ENCODE measurements at places on chromosomes 16 and 17. TPM values are rescaled to one million over a fixed set of nuclear protein-coding genes. Genes with fewer than 3 reads are reported as not detected.
A peak's percentile ranks its signal among the peaks of the same experiment; 100 is the strongest.

DNA sequence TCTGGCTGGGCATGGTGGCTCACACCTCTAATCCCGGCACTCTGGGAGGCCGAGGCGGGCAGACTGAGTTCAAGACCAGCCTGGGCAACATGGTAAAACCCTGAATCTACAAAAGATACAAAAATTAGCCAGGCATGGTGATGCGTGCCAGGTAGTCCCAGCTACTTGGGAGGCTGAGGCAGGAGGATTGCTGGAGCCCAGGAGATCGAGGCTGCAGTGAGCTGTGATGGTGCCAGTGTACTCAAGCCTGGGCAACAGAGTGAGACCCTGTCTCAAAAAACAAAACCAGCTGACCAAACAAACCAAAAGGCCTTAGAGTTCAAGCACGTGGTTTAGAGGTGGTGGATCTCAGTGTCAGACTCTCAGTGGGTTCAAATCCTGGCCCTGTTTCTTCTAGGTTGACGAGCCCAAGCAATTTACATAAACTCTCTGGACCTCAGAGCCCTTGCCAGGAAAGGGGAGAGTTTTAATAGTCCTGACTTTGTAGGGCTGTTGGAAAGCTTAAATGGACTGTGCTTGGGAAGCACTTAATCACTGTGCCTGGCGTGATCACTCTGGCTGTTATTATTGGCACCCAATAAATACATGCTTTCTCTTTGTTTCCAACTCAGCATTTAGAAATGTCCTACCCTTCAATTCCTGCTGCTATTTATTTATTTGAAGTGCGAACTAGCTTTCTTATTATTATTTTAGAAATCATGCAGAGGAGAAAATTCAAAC lies 44.7 kb downstream of the ABCC1 start:
- H3K4me1 ChIP-seq, result peaks cover 28% of the 10 kb centered on the region
- no peaks in the 10 kb centered on the region for H3K27me3 ChIP-seq
- no peak for DNase-seq

DNA sequence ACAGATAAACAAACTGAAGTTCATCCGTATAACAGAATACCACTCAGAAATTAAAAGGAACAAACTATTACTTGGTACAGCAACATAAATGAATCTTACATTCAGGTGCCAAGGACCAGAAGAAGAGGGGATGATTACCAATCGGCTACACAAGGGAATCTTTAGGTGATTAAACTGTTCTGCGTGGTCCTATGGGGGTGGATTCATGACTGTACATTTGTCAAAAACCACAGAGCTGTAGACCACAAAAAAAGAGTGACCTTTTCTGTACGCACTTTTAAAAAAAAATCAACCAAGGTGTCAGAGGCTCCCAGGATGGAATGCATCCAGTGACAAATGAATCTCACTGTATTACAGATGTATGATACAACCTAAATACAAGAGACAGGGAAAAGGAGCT lies 110.8 kb downstream of the CDYL2 start:
- peaks cover 6% of the 10 kb centered on the region for H3K4me1 ChIP-seq
- H3K27me3 ChIP-seq, result no peaks in the 10 kb centered on the region
- H3K27ac ChIP-seq, result no peak overlapping the region

DNA sequence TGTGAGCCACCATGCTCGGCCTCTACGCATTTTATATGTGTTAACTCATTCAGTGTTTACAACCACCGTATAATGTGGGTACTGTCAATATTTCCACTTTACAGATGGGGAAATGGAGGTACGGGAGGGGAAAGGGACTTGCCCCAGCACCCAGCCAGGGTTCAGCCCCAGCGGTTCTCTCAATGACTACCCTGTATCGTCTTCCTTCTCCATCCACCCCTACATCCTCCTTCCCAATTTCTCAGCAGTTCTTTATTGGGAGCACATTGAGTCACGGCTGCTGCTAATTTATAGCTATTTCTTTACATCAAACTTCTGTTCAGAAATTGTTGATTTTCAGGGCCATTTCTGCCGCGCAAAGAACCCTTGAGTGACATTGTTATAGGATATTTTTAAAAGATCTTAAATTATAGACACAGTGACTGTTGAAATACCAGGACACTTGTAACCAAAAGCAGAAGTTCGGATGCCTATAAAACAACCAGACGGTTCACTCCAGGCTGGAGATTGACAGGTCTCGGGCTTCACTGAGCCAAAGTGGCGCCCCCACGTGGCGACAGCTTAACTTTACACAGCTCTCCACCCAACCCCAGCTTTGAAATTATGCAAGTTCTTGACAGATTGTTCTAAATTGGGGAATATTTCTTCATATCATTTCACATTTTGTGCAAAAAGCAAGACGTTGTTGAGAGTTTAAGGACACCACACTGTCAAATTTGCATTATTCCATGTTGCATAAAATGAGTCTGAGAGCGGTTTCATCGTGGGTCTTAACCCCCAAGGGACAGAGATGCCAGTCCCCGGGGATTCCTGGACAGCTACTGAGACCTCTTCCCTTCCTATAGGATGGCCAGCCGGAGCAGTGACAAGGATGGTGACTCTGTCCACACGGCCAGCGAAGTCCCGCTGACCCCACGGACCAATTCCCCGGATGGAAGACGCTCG lies 11.8 kb downstream of the SYT17 start:
- H3K36me3 ChIP-seq, result no peaks in the 10 kb centered on the region
- DNase-seq, result peak; percentile 61
- H3K4me1 ChIP-seq, result peaks cover 9% of the 10 kb centered on the region
- no peaks in the 10 kb centered on the region for H3K27me3 ChIP-seq

The MT1M gene
- total RNA-seq, result 112 TPM

The SPATA32 gene
- total RNA-seq, result not detected

GRCh38 chr16:14132696-14133048 lies 61.6 kb downstream of the MRTFB start:
- no peaks in the 10 kb centered on the region for H3K27me3 ChIP-seq
- H3K4me3 ChIP-seq, result no peak overlapping the region
- DNase-seq, result no peak
- no peaks in the 10 kb centered on the region for H3K36me3 ChIP-seq
- H3K4me1 ChIP-seq, result peaks cover 15% of the 10 kb centered on the region
- no peak overlapping the region for H3K27ac ChIP-seq

DNA sequence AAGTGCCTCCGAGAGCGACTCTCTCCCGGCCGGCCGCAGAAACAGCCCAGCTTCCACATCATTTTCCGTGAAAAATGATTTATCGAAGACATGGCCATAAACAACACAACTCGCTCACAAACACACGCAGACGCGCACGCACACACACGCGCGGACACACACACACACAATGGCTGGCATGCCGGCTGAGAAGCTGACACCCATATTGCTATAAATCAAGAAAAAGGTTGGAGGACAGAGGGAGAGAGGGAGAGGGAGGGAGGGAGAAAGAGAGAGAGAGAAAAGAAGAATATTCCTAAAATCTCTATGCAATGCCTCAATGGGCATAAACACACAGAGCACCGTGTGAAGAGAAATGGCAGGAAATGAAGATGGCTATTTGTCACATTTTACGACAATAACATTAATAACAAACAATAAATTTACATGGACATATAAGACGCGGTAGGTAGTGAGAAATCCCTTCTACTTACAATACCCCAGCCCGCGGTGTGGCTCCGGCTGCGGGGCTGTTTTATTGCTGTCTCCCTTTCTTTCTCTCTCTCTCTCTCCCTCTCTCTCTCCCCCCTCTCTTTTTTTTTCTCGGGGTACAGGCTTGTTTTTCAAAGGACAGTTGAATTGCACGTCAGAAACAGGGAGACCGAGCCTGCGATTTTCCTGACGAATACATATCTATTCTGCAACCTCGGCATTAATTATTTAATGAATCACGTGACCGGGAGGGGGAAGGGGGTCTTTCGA lies 9.5 kb downstream of the HOXB4 start:
- no peak for DNase-seq
- H3K4me1 ChIP-seq, result peaks cover 12% of the 10 kb centered on the region
- no peaks in the 10 kb centered on the region for H3K36me3 ChIP-seq
- no peak overlapping the region for H3K4me3 ChIP-seq
- no peak overlapping the region for H3K27ac ChIP-seq

The CSH2 gene
- total RNA-seq, result not detected

DNA sequence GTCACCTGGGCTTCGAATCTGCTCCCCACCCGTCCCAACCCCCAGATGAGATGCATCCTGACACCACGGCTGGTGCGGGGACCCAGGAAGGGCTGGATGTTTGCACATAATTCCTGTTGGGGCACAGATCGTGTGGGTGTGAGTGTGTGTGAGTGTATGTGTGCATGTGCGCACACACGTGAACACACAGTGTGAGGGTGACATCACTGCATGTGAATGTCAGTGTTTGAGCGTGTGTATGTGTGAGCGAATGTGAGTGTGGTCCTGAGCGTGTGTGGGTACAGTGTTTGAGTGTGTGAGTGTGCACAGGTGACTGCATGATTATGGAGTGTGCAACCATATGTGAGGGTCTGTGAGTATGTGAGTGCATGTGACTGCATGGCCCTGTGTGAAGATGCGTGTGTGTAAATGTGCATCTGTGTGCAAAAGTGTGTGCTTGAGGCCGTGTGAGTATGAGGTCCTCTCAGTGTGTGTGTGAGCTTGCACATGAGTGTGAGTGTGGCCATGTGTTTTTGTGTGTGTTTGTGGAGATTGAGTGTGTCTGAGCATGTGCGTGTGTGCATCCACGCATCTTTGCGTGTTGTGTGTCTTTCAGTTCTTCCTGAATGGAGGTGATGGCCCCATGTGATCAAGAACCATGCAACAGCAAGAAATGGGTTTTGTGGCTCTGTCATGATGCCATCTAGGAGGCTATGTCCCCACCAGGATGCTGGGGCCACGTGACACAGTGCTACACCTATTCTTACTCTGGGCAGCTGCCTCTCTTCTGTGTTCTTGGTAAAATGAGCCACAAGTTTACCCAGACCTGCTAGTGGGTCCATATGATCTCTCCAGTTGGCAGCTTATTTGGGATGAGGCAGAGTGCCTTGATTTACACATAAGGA lies 70.5 kb upstream of the GCSH start:
- H3K27ac ChIP-seq, result no peak overlapping the region
- H3K4me3 ChIP-seq, result no peak overlapping the region
- DNase-seq, result no peak
- no peaks in the 10 kb centered on the region for H3K36me3 ChIP-seq
- H3K27me3 ChIP-seq, result no peaks in the 10 kb centered on the region

GRCh38 chr17:601244-601925 lies 113.3 kb downstream of the VPS53 start:
- no peak overlapping the region for H3K27ac ChIP-seq
- no peaks in the 10 kb centered on the region for H3K4me1 ChIP-seq
- H3K4me3 ChIP-seq, result no peak overlapping the region
- no peaks in the 10 kb centered on the region for H3K36me3 ChIP-seq

DNA sequence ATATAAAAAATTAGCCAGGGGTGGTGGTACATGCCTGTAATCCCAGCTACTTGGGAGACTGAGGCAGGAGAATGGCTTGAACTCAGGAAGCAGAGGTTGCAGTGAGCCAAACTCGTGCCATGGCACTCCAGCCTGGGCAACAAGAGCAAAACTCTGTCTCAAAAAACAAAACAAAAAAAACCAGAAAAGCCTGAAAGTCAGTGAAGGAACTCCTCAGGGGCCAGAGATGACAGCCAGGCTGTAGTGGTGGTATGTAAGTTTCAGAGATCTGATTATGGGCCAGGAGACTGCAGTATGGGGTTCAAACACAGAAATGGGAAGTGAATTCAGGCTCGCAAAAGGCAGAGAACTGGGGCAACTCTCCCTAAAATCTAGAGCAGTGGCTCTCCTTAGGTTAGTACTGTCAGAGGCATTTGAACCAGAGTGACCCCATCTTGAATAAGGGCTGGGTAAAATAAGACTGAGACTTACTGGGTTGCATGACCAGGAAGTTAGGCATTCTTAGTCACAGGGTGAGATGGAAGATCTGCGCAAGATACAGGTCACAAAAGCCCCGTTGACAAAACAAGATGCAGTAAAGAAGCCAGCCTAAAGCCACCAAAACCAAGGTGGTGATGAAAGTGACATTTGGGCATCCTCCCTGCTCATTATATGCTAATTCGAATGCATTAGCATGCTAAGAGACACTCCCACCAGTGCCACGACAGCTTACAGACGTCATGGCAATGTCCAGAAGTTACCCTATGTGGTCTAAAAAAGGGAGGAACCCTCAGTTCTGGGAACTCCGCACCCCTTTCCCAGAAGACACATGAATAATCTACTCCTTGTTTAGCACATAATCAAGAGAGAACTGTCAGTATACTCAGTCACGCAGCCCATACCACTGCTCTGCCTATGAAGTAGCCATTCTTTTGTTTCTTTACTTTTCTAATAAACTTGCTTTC lies 120.2 kb upstream of the XYLT1 start:
- no peak overlapping the region for H3K4me3 ChIP-seq
- H3K4me1 ChIP-seq, result no peaks in the 10 kb centered on the region
- no peaks in the 10 kb centered on the region for H3K36me3 ChIP-seq
- no peak for DNase-seq
- no peaks in the 10 kb centered on the region for H3K27me3 ChIP-seq

- no peaks in the 10 kb centered on the region for H3K36me3 ChIP-seq
- H3K4me1 ChIP-seq, result peaks cover 3% of the 10 kb centered on the region
- no peaks in the 10 kb centered on the region for H3K27me3 ChIP-seq
- H3K27ac ChIP-seq, result no peak overlapping the region
These were observed 15.1 kb upstream of the GUCY2D start for GRCh38 chr17:7987112-7987893.

- H3K27ac ChIP-seq, result no peak overlapping the region
- H3K27me3 ChIP-seq, result no peaks in the 10 kb centered on the region
- no peak overlapping the region for H3K4me3 ChIP-seq
- DNase-seq, result no peak
These were observed 552 bp downstream of the C17orf58 start for GRCh38 chr17:67995570-67996263.

- H3K27me3 ChIP-seq, result no peaks in the 10 kb centered on the region
- DNase-seq, result no peak
- H3K4me1 ChIP-seq, result no peaks in the 10 kb centered on the region
- no peaks in the 10 kb centered on the region for H3K36me3 ChIP-seq
- no peak overlapping the region for H3K27ac ChIP-seq
These were observed 73.5 kb downstream of the GOSR1 start for GRCh38 chr17:30550512-30551273.

GRCh38 chr17:40936976-40937375 lies 470 bp downstream of the KRT23 start:
- no peaks in the 10 kb centered on the region for H3K27me3 ChIP-seq
- H3K4me1 ChIP-seq, result peaks cover 15% of the 10 kb centered on the region
- H3K36me3 ChIP-seq, result no peaks in the 10 kb centered on the region
- H3K27ac ChIP-seq, result peak overlapping the region; percentile 56
- no peak overlapping the region for H3K4me3 ChIP-seq
